ENCODE measurements at places on chromosomes 11 and 22. TPM values are rescaled to one million over a fixed set of nuclear protein-coding genes. Genes with fewer than 3 reads are reported as not detected.

LUZP2 gene
- total RNA-seq: not detected

SNX32 gene
- total RNA-seq: not detected

CCDC86 gene
- total RNA-seq: 9.7 TPM

DNA sequence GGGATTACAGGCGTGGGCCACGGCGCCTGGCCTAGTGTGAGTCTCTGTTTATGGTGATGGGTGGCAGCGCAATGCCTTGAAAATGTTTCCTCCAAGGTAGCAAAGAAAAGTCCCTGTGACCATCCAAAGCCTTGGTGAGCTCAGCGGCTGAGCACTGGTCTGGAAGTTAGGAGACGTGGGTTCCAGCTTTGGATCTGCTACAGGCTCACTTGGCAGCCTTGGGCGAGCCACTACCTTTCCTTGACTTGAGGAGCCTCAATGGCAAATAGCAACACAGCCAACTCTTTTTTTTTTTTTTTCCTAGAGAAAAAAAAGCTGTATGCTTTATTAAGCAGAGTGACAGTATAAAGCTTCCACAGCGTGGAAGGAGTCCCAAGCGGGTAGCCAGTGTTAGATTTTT lies 61.3 kb upstream of the RASD2 start:
- no peak for DNase-seq

DNA sequence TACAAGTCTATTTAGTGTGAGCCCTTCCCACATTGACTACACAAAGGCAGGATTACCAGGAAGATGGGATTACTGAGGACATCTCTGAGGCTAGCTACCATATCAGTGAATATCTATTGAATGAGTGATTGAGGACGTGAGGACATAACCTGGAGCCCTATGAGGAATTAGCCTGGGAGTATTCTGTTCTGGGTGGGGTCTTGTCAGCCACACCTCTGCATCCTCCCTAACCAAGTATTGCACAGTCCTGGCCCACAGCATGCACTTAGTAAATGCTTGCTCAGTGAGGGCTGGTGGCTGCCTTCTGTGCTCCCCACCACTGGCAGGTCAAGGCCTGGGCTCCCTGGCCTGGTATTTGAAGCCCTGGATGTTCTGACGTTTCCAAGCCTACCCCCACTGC lies 14.8 kb downstream of the DUSP18 start:
- DNase-seq: no peak

Data from left ventricle myocardium superior (tissue), 1 donor.